CD4-positive, alpha-beta memory T cell (primary cell): ENCODE measurements at places on chromosomes 4 and X. TPM values are rescaled to one million over a fixed set of nuclear protein-coding genes. Genes with fewer than 3 reads are reported as not detected.

The CSTF2 gene
- 13.4 TPM for polyA plus RNA-seq

The MAOB gene
- polyA plus RNA-seq, result not detected

DNA sequence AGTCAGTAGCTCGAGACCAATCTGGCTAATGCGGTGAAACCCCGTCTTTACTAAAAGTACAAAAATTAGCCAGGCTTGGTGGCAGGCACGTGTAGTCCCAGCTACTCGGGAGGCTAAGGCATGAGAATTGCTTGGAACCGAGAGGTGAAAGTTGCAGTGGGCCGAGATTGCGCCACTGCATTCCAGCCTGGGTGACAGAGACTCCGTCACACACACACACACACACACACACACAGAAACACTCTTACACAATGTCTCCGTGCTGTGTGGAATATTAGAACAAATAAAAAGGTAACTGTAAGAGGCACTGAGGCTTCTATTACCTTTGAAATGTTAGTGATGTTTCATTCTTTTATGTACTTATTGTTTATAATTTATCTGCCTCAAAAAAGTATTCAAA is 326.6 kb downstream of the GPAT3 start:
- no peak for DNase-seq

DNA sequence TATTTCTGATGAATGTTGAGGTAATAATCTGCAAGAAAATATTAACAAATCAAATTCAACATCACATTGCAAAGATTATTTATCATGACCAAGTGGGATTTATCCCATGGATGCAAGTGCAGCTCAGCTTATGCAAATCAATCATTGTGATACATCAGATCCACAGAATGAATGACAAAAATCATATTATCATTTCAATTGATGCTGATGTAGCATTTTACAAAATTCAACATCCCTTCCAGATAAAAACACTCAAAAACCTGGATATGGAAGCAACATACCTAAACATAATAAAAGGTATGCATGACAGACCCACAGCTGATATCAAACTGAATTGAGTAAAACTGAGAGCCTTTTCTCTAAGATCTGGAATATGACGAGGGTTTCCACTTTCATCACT is 1915.4 kb downstream of the ARAP2 start:
- DNase-seq, result no peak

- DNase-seq, result no peak
Observed at GRCh38 chrX:68183612-68184214, 249.6 kb downstream of the OPHN1 start.

DNA sequence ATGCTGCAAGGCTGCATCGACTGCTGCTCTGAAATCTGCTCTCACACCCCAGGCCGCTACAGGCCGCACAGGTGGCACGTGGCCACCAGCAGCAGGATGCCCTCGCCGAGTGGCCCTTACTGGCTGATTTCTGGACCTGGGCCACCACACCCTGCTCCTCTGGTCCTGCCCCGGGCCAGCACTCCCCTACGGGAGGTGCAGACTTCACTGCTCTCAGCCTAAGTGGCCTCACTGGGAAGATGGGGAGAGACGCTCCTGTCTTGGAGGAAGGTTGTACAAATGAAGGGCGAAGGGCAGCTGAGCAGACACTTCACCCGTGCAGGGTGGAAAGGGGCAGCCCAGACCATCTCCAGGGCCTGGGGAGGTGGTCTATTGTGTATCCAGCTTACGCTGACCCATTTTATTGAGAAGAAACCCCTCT is 72.5 kb downstream of the ACOX3 start:
- no peak for DNase-seq
